HepG2 (cell line): ENCODE measurements at places on chromosomes 3 and 15.

DNA sequence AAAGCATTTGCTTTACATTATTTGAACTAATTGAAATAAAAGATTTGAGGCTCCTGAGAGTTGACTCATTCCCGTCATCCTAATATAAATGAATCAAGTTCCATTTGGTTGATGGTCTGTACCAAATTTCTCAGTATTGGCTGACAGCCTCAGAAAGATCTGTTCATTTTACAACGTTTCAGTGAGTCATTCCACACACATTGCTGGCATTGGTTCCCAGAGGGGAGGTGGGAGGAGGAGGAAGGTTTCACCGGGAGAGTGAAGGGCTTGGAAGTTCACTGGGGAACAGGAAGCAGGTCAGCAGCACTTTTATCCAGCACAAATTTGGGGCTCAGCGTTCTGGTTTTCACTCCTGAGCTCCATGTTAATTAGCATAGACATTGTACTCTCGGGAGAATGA, 176.7 kb upstream of the CADPS start:
- DNase-seq: no peak

- DNase-seq: no peak
Measured at GRCh38 chr3:71029770-71030169, 553.8 kb downstream of the FOXP1 start.

- no peak for DNase-seq
Measured at GRCh38 chr15:101038327-101039003, 119.3 kb downstream of the LRRK1 start.

DNA sequence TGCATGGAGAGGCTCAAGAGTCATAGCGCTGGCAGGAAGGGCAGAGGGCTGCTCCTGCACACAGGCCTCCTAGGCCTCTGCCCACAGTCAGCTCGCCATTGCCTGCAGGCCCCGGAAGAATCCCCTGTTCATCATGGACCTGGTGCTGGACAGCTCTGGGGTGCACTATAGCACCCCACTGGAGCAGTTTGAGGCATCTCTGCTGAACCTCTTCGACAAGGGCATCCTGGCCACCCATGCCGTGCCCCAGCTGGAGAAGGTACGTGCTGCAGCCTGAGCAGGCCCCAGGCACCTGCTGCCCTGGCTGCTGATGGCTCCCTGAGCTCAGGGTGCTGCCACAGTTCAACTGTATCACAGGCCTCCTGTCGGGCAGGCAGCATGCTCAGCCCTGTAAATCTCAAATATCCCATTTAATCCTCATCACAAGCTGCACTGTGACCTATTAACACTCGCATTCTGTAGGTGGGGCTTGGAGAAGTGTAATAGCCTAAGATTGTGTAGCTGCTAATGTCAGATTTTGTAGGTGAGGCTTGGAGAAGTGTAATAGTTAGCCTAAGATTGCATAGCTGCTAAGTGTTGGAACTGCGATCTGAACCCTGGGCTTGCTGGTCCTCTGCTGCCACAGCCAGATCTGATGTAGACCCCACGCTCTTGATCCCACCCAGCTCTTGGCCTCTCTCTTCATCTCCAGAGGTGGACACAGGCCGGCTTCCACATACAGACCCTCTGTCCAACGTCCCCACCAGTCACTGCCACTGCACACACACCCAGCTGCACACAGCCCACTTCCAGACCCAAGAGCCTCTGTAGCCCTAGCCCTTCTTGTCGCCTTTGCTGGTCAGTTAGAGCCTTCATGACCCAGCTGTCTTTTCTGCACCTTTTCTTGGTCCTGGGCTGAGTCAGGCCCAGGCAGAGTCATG, 31.9 kb downstream of the DNAH1 start:
- no peak for DNase-seq

DNA sequence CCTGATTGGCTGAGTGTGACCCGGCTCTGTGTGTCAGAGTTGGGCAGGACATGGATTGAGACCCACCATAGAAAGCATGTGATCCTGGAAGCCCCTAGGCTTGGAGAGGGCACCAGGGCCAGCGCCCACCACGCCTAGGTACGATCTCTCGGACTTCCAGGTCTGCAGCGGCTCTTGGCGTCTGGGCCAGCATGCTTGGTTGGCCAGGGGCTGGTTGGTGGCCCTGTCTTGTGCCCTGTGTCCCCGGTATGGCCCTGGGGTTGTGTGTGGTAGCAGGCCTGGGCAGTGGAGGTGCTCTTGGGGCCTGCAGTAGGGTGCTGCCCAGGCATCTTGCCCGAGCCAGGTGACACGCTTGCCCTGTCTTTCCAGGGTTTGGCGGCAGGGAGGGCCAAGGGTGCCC, 210.6 kb downstream of the UBE3A start:
- DNase-seq: no peak

DNA sequence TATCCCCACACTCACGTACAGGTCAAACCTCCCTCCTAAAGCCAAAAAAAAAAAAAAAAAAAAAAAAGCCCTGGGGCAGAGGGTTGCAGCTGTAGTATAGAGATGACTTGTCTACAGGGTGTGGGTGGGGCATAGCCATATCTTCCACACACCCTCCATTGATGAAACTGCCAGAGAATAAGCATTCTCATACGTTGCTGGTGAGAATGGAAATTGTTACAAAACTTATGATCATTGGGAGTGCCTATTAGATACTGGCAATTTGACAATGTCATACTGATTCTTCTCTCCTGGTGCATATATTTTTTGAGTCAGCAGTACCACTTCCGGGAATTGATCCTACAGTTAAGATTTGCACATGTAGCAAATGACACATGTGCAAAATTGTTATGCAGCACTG, 11.0 kb upstream of the CTNNB1 start:
- no peak for DNase-seq

- DNase-seq: no peak
Measured at GRCh38 chr3:10492364-10493201, 12.8 kb downstream of the ATP2B2 start.

DNA sequence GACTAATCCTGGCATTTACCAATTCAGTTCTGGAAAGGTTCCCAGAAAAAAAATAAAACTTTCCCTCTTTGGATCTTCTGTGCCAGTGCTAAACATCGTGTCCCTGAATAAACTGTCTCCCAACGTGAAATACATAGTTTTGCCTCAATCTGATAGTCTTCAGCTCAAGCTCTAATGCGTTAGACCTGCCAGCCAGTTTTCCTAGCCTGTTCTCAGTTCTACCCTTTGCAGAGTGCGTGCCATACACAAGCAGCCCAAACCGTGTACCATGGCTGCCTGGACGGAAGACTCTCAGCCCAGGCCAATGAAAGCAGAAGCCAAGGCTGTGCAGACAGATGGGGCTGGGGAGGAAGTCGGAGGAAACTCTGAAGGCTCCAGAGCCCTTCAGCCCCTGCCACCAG, 11.4 kb upstream of the OCA2 start:
- no peak for DNase-seq

DNA sequence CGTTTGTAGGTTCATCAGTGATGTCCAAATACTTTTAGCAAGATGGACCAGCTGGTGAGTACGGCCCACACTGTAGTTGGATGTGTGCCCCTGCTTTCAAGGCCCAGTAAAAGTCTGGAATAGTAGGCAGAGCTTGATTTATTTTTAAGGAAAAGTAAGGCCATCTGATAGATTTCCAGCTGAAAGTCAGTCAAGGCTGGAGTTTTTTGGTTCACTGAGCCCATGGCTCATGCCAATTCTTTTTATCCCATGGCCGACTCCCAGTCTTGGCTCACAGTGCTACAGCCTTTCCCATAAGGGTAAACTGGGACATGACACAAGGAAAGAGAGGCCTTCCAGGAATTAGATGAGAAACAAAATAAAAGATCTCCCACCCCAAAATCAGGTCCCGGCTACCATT, 13.5 kb downstream of the CCDC80 start:
- no peak for DNase-seq

GRCh38 chr3:36840453-36840921, 76.1 kb upstream of the DCLK3 start:
- DNase-seq: no peak

DNA sequence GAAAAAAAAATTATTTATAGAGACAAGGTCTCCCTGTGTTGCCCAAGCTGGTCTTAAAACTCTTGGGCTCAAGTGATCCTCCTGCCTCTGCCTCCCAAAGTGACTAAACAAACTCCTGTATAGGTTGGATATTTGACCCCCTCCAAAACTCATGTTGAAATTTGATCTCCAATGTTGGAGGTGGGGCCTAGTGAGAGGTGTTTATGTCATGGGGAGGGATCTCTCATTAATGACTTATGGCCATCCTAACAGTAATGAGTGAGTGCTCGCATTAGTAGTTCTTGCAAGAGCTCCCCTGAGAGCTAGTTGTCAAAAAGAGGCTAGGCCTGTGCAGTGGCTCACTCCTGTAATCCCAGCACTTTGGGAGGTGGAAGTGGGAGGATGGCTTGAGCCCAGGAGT, 141.2 kb downstream of the STT3B start:
- no peak for DNase-seq

DNA sequence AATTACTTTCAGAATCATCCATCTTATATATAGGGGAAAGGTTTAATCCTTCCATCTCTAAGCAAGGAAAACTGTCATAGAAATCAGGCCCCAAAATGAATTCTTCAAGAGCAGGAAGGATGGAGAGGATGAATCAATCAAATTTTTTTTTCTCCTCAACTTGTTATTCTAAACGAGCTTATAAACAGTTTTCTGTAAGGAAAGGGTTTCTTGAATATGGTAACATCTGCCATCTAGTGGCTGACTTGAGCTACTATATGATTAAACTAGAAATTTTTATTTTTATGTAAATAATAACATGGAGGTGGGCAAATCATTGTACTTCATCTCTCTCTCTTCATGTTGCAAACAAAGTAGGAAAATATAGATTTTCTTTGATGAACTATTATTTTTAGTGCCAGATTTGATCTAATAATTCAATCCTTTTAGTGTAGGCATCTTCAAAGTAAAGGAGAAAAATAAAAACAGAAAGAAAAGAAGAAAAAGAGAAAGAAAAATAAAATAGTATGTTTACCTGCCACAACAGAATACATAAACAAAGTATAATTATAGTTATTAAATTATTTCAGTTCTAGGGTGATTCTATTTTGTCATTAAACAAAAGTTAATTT, 146.6 kb downstream of the SERPINI1 start:
- peak; percentile 30 for DNase-seq

DNA sequence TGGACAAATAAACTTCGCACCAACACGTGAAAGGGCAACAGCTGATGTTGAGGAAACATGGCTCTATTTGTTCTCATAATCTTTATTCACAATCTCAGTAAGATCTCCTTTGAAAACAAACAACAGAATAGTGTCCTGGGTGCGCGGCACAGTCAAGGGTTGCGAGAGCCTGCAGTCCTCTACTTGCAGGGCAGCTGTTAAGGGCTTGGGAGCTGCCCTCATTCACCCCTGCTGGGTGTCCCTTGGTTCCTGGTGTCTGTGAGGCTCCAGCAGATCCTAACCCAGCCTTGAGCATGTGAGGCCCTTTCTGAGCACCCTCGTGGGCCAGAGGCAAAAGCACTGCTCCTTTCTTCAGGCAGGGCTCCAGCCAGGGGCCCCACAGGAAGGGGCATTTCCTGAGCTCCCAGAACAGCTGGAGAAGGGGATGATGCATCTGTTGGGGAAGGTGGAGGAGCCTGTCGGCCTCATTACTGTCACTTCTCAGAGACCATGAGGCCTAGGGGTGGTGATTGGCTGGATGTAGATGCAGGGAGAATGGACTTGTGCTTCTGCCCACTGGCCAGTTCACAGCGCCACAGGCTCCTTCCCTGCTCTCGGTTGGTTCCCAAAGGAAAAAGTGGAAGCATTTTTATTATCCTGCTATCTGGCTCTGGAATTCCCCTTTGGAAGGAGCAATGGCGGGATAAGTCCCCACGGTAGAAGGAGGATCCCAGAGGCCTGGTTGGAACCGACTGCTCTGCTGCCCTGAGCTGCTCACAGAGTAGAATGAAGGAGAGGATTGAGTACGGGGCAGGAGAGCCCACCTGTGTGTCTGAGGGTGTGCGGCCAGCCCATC, 51.9 kb upstream of the KLF13 start:
- peak; percentile 40 for DNase-seq

DNA sequence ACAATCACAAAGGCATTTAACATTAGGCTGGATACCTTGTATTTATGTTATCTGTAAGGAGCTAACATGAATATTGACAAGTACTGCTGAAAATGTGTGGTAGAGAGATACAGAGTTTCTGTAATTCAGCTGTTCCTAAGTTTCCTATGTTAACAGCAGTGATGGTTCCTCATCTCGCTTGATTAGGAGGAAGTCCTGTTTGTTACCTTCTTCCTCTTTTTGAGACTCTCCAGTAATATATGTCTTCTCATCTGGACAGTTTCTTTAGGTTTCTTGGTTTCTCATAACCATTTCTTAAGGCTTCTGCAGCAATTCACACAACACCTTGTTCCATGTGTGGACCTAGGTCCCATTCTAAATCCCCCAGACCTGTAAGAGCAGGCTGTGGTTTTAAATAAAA, 11.4 kb upstream of the PEX5L start:
- no peak for DNase-seq

GRCh38 chr15:67544475-67544874, 2.0 kb downstream of the MAP2K5 start:
- no peak for DNase-seq

GRCh38 chr3:167777356-167777755, 41.8 kb downstream of the SERPINI1 start:
- DNase-seq: no peak

GRCh38 chr3:113914646-113915045, 33.2 kb upstream of the ZDHHC23 start:
- no peak for DNase-seq

- DNase-seq: no peak
Measured at GRCh38 chr3:14826069-14826468, 7.3 kb downstream of the FGD5 start.

DNA sequence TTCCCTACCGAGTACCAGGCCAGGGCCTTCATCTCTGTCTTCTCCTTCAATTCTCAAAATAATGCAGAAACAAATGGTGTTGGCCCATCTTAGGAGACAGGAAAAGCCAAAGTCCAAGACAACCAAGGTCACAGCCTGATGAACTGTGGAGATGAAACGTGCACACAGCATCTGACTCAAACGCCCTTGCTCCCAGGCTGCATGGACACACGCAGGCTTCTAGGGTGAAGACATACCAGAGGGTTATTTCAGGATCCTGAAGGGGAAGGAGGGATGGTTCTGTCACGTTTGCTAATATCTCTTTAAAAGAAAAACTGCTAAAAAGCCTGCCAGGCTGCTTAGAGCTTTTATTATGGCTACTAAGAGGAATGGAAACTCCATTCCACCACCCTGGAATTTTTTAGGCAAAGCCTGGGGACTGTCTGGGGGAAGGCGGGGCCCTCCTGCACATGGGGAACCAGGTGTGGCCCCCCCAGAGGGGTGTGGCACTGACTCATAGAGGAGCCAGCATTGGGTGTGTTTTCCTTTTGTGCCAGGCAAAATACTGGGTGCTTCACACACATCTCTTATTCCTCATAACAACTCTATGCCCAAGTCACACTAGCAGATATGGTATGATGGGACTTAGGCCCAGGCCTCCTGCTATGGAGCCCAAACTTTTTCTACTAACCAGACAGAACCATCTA, 62.9 kb downstream of the UMPS start:
- no peak for DNase-seq

GRCh38 chr15:92603743-92604470, 51.7 kb downstream of the FAM174B start:
- no peak for DNase-seq

DNA sequence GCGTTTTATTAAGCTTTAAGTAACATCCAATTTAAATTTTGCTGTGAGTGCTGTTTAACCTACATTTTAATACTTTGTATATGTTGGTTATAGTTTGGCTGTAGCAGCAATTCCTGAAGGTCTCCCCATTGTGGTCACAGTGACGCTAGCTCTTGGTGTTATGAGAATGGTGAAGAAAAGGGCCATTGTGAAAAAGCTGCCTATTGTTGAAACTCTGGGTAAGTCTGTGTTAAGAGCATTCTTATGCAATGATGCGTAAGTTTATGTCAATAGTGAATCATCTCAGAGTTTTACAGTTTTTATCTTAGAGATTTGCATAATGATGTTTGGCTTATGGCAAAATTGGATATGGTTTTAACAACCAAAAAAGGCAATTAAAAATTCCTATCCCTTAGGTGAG, 62.7 kb downstream of the ASTE1 start:
- peak; percentile 76 for DNase-seq
